ENCODE measurements at places on chromosomes 5 and 9. TPM values are rescaled to one million over a fixed set of nuclear protein-coding genes. Genes with fewer than 3 reads are reported as not detected.

MYMK gene
- not detected for total RNA-seq

GMCL2 gene
- not detected for total RNA-seq

DNA sequence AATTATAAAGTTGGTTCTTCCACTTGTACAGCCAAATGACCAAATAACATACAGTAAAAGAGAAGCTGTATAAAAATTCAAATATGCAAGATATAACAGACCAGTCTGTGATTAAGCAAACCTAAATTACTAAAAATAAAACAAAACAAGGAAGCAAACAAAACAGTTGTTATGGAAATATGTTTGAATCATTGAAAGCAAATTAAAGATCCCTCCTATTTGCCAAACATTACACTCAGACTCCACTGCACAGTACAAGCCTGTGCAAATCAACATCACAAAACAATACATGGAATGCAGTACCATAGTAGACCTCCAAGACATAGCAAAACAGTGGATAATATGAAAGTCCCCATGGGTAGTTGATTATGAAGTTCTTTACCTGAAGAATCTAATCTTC is 288.1 kb upstream of the PTGER4 start:
- DNase-seq, result no peak

- DNase-seq, result peak; percentile 17
Measured at GRCh38 chr5:143436871-143437270, 33.4 kb upstream of the NR3C1 start.

DNA sequence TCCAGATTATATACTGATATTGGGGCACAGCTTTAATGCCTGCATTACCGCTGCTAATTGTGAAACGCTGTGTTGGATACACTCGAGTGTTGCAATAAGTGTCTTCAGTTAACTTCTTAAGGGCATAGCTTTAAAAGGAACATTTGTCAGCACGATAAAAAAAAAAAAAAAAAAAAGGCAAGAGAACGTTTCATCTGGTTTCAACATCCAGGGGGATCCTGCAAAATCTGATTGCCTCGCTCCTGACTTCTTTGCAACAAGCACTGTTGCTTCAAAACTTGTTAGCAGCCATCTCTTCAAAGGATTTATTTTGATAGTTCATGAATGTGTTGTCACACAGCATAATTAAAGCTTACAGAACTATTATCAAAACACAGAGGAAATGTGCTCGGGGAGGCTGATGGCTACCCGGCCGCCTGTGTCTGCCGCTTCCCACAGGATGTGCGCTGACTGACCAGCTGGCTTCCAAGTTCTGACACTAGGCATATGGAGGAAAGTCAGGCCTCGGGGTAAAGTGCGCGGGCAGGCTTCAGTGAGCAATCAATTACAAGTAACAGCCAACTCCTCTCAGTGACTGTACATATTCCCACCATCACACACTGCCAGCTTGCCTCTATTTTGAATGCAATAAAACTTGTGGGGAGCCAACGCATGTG is 77.7 kb downstream of the EBF1 start:
- no peak for DNase-seq

PTGR1 gene
- 3.9 TPM for total RNA-seq

GRCh38 chr5:76125888-76126287 is 42.7 kb downstream of the SV2C start:
- DNase-seq, result no peak

GRCh38 chr9:101408374-101409078 is 9.9 kb downstream of the ZNF189 start:
- DNase-seq, result no peak

CDK5RAP2 gene
- 65.3 TPM for total RNA-seq

GRCh38 chr5:168214886-168215285 is 76.6 kb upstream of the WWC1 start:
- no peak for DNase-seq

DNA sequence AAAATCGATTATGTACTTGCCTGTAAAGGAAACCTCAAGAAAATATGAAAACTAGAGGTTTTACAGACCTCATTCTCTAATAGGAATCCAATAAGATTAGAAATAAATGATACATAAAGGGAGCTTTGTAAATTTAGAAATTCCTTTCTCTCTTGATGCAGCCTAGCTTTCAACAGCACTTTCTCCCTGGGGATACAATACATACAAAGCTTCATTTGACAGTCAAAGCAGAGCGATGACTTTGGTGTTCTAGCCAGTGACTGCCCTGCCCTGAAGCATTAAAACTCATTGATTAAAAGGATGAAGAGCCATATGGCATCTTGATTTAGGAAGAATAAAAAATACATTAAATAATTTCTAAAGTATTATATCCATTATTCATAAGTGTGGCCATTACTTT is 46.3 kb upstream of the GLIS3 start:
- no peak for DNase-seq

LMX1B gene
- 1.3 TPM for total RNA-seq

- DNase-seq, result no peak
Measured at GRCh38 chr9:69578026-69578425, 94.1 kb downstream of the APBA1 start.

GRCh38 chr5:151097061-151097460 is 16.2 kb upstream of the TNIP1 start:
- DNase-seq, result no peak

- DNase-seq, result no peak
Measured at GRCh38 chr9:86865952-86866351, 81.4 kb downstream of the GAS1 start.

- DNase-seq, result no peak
Measured at GRCh38 chr5:78763659-78764189, 115.2 kb upstream of the LHFPL2 start.

GFI1B gene
- not detected for total RNA-seq

- DNase-seq, result no peak
Measured at GRCh38 chr9:100730086-100730485, 152.2 kb downstream of the CAVIN4 start.

GRCh38 chr5:72895758-72896157 is 60.1 kb upstream of the FCHO2 start:
- DNase-seq, result no peak

ACTBL2 gene
- 0.47 TPM for total RNA-seq

Data from HT1080 (cell line).